ENCODE measurements at places on chromosomes 2 and 18.

GRCh38 chr2:191038241-191038725, 24.3 kb upstream of the STAT1 start:
- peak; percentile 56 for DNase-seq

- DNase-seq: peak; percentile 88
These were observed 18.2 kb upstream of the PCBP1 start for GRCh38 chr2:70069049-70069448.

- DNase-seq: no peak
These were observed 9.7 kb downstream of the SPP2 start for GRCh38 chr2:234060236-234060635.

GRCh38 chr2:36779462-36779861, 83.0 kb downstream of the VIT start:
- no peak for DNase-seq

DNA sequence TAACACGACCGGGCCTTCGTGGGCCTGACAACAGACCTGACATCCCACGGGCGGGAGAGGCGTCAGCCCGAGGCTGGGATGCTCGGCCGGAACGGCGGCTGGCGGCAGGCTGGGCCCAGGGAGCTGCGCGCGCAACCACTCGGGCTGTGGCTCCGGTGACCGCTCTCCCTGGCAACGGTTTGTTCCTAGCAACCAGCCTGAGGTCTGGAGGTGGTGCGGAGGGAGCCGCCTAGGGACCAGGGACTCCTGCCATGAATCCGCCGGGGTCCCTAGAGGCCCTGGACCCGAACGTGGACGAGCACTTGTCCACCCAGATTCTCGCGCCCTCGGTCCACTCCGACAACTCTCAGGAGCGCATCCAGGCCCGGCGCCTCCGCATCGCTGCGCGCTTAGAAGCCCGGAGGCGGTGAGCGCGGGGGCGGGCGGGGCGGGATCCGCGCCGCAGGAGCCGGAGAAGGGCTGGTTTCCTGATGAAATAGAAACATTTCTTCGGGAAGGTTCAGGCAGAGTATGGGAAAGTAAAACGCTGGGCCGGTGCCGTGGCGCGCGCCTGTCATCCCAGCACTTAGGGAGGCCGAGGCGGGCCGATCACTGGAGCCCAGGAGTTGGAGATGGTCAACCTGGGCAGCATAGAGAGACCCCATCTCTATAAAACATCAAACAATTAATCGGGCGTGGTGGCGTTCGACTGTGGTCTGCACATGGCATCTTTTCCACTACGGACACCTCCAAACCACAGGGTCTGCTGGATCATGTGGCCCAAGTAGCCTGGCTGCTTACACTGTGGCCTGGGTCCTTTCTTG, at the start of gene DRC1:
Gene DRC1 (plus strand): TSS at position 182 of the 803 bp plus-strand sequence. CDS start 70 bp downstream, at position 252.
- DNase-seq: peak; percentile 16

- no peak for DNase-seq
These were observed 22.4 kb upstream of the SCYGR1 start for GRCh38 chr2:227410191-227410590.

GRCh38 chr2:137179542-137179941, 414.2 kb downstream of the THSD7B start:
- DNase-seq: no peak

Data from stimulated activated CD4-positive, alpha-beta T cell treated with anti-CD3 and anti-CD28 coated beads, Interleukin-1b, Interleukin-23, amount 100 ng/mL, for 48 hours (primary cell).